Osteoblast (primary cell): ENCODE measurements at places on chromosomes 5 and 9. TPM values are rescaled to one million over a fixed set of nuclear protein-coding genes. Genes with fewer than 3 reads are reported as not detected.

DNA sequence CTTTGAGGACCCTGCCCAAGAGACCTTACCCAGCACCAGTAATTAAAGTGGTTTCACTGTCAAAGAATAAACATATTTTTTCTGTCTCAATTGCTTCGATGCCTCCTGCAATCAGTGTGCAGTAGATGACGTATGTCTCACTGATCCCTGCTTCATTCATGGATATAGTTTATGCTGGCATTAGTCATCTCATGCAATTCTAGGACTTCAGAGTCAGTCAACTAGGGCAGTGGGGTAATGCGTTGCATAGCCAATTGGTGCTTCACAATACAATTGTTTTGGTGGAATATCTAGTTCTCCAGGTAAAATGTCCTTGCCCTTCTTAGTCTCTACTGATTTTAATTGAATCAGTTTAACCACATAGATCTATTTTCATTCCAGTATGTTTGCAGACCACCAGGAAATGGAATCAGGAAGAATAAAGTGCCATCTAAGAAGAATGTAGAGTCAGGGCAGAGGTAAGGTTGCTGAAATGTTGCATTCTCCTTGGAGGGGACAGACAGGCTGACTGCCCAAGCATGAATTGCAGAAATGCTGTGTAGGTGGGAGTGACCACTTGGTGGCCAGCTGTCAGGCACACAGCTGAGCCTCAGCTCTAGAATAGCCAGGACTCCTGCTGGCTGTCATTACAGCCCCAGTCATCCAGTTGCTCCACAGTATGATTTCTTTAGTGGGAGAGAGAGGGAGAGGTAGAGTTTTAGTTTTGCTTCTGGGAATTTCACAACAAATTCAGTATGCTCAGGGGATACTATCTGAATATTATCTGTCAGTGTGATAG is 73.5 kb upstream of the MEGF10 start:
- no peak for DNase-seq

GRCh38 chr5:101675510-101676219 is 620.4 kb downstream of the SLCO4C1 start:
- DNase-seq, result no peak

DNA sequence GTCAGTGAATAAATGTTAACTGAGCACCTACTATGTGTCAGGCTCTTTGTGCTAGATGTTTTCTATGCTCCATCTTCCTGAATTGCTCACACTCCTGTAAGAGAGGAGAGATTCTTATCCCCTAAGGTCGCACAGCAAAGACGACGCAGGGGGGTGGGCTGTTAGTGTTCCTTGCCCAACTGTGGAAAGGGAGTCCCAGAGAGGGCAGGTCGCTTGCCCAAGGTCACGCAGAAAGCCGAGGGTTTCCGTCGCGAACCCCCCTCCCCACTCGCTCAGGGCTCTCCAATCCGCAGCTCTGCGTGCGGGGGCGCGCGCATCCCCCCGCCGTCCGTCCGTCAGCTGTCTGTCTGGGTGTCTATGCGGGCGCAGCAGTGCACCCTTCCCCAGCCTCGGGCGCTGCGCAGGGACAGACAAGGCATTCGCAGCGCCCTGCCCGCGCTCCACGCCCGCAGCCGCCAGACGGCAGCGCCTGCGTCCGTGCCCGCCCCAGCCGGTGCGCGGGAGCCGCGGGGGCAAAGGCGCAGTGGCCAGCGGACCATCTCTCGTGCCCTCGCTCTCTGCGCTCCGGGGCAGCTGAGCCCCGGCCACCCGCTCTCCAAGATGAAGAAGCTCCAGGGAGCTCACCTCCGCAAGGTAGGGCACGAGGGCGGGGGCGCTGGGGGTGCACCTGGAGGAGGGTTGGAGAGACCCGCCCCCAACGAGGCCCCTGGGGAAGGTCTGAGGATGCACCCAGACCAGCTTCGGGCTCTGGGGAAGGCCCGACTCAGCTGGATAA is at the start of gene SLC6A7:
SLC6A7 (plus strand) TSS at position 335 of the 775 bp plus-strand sequence; CDS start at position 601, 266 bp downstream.
- DNase-seq, result no peak

GRCh38 chr5:36832274-36832673 is 44.3 kb upstream of the NIPBL start:
- peak; percentile 1 for DNase-seq

DNA sequence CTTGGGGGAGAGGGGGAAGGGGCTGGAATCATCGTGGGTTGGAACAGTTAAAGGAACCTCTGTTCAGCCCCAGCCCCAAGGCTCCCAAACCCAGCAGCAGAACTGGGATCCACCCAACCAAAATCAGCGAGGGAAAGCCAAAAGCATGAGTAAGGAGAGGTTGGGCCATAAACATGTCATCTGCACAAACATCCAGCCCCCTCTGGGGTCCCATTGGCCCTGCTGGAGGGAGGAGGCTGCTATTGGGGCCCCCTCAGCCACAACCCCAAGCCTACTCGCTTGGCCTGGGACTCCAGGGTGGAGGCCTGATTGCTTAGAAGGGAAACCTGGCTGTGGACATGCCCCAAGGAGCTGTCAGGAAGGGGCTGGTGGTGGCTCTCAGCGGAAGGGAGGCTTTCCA is 154.9 kb downstream of the FGF18 start:
- DNase-seq, result no peak

DNA sequence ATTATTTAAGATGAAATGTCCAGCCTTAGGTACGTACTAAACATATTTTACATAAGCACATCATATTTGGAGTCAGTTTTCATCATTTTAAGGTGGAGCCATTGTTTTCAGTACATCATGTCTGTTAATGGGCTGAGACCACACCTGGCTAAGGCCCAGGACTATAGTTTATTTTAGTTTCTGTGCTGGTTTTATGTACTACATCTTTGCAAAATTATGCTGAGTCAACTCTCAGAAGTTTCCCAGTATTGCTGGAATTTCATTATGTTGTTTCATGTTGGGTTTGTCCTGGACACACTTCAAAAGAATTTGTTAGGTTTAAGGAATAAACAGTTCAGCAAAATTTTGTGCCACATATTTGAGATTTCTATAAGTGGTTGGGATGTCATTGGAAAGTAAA is 171.2 kb downstream of the CCDC171 start:
- DNase-seq, result no peak

NAIP gene
- total RNA-seq, result 4.4 and 7.2 TPM in 2 replicates

- DNase-seq, result no peak
These were observed 536.0 kb downstream of the NR2F1-AS1 start for GRCh38 chr5:93044859-93045666.

DNA sequence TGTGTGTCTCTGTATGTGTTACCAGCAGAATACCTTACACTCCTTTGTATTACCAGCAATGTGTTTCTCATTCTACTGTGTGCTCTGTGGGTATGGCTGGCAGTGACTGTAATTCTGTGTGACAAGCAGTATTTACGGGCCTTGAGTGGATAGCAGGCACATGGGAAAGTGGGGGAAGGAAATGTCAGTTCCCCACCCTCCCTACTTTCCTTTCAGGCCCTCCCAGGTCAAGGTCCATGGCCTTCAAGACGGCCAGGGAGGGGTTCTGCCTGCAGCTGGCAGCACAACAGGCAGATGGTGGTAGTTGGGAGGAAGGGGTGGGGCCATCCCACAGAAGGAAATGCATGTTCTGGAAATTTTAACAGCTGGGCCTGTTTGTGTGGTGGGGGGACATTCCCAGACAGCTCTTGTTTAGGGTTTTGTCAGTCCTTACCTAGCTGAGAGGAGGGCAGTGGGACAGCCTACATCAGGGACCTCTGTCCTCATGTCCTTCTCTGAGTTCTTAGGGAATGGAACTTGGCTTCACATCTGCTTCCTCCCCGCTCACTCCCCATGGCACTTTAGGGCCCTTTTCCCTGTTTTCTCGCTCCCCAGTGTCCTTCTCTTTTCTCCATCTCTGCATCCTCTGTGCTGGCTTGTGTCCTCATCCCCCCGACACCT is 14.6 kb upstream of the TNIP1 start:
- no peak for DNase-seq

BRINP1 gene
- 17.0 and 23.3 TPM in 2 replicates for total RNA-seq

FSD1L gene
- total RNA-seq, result 6.5 and 7.1 TPM in 2 replicates

GRCh38 chr5:5192681-5193080 is 52.6 kb downstream of the ADAMTS16 start:
- DNase-seq, result no peak

DNA sequence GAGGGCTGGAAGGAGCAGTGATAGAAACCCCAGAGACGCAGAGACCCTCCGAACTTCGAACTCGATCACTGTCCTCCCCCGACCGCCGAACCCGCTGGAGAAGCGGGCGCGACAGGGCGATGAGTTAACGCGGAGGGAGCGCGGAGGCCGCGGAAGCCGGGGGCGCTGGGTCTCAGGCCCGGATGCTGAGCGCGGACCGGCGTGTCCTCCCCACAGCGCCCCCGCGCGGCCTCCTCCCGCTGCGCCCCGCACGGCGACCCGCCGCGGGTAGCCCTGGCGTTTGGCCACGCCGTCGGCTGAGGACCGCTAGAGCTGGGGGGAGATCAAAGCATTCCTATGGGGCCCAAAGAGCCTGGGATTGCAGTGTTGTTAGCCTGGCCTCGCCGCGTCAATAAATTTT is 7.7 kb upstream of the DMRT2 start:
- DNase-seq, result no peak

DNA sequence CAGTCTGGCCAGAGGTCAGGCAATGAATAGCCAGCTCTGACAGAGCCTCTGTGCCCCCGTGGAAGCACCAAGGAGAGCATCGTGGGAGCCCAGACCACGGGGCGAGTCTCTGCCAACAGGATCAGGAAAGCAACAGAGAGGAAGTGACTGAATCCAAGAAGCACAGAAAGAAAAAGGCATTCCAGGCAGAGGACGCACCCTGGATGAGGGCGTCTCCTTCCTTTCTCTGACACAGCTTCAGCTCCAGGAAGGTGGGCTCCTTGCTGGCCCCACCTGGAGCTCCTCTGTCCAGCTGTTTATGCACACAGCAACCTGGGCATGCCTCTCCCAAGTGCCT is 16.6 kb downstream of the HK3 start:
- peak; percentile 88 for DNase-seq

DNA sequence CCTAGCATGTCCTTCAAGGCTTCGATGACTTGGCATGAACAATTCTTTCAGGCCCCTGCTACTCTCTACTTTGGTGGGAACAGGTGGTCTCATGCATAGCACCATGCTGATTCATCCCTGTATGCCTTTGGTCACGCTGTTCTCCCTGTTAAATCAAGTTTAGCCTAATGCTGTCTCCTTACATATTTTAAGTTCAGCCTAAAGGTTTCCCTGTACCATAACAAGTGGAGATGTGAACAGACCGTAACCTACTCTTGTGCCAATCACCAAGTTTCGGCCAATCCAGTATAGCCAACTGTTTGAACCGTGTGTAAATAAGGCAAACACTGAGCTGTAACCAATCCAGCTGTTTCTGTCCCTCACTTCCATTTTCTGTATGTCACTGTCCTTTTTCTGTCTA is 8.0 kb downstream of the GAS1 start:
- DNase-seq, result no peak

ORM2 gene
- total RNA-seq, result not detected in 2 replicates

NUTM2F gene
- not detected in 2 replicates for total RNA-seq

GRCh38 chr5:17839848-17840247 is 205.6 kb downstream of the TAF11L14 start:
- DNase-seq, result no peak

- no peak for DNase-seq
These were observed 24.7 kb upstream of the CEP72 start for GRCh38 chr5:587403-587802.

GRCh38 chr5:96699186-96699820 is 37.1 kb downstream of the CAST start:
- no peak for DNase-seq

GRCh38 chr5:2326601-2327000 is 424.9 kb downstream of the IRX2 start:
- no peak for DNase-seq

C5orf34 gene
- 1.8 and 3.8 TPM in 2 replicates for total RNA-seq

DNA sequence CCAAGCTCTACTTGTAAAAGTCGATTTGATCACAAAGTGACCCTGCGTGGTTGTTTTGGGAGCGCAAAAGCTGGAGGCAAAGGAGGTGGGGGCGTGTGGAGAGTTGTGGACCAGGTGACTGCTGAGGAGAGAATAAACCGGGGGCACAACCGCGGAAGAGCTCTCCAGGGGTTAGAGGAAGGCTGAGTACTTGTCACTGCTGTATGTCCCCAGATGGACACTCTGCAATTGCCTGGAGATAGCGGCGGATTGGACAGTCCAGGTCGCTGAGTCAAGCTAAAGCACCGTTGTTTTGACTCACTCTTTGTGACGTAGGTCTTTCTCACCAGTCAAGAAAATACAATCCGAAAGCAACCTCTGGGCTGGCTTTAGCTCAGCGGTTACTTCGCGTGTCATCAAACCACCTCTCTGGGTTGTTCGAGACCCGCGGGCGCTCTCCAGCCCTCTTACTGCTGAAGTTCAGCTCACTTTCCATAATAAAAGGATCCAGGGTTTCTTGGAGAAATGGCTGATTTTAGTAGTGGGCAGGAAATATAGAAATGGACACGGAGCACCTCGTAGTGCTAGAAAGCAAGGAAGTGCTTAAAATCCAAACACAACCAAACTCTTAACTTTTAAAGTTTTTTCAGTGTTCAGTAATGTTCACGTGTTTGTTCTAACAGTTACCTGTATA is 25.7 kb downstream of the ZMAT2 start:
- peak; percentile 88 for DNase-seq

- DNase-seq, result no peak
These were observed 239.6 kb upstream of the TUSC1 start for GRCh38 chr9:25917731-25918362.

GRCh38 chr9:114481789-114482188 is 23.5 kb downstream of the WHRN start:
- no peak for DNase-seq

- DNase-seq, result peak; percentile 87
These were observed 26.7 kb upstream of the FCN1 start for GRCh38 chr9:134944351-134944802.
